ENCODE measurements at places on chromosomes 11 and 22.
A peak's percentile ranks its signal among the peaks of the same experiment; 100 is the strongest.

DNA sequence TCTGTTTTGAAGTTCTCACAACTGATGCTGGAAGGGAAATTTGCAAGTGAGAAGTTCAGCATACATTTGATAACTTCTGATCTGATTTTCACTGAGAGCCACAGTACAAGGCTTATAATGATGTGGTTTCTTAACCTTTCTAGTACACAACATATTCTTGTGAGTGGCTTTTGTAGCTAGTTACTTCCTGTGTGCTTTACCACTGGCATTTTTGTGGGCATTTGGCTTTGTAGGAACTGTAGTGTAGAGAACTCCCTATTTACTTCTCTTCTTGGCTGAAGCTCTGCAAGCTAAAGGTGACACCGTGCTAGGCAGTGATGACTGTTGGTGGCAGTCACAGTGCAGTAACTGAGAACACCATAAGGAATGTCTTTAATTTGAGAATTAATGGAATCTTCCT is 14.9 kb downstream of the USP47 start:
- DNase-seq: no peak

DNA sequence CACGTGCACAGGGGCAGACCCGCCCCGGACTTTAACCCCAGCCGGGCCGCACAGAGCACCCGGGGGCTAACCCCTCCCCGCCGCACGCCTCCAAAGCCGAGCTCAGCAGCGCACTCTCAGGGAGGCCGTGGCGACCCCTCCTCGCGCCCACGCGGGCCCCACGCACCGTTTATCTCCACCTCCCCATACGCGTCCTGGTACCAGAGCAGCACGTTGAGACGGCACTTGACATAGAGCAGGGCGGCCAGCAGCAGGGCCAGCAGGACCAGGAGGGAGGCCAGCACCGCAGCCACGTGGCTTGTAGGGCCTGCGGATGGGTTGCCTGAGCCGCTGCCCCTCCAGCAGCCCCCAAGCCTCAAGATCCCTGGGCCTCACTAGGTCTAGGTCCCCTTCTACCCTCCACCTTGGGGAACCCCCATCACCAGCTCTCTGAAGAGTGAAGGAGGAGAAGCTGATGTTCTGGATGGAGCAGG is 7.1 kb downstream of the SIGIRR start:
- no peak for DNase-seq

- DNase-seq: no peak
Measured at GRCh38 chr11:129268371-129268770, 76.2 kb upstream of the ARHGAP32 start.

- DNase-seq: no peak
Measured at GRCh38 chr11:72576243-72576595, 98.0 kb downstream of the PDE2A start.

DNA sequence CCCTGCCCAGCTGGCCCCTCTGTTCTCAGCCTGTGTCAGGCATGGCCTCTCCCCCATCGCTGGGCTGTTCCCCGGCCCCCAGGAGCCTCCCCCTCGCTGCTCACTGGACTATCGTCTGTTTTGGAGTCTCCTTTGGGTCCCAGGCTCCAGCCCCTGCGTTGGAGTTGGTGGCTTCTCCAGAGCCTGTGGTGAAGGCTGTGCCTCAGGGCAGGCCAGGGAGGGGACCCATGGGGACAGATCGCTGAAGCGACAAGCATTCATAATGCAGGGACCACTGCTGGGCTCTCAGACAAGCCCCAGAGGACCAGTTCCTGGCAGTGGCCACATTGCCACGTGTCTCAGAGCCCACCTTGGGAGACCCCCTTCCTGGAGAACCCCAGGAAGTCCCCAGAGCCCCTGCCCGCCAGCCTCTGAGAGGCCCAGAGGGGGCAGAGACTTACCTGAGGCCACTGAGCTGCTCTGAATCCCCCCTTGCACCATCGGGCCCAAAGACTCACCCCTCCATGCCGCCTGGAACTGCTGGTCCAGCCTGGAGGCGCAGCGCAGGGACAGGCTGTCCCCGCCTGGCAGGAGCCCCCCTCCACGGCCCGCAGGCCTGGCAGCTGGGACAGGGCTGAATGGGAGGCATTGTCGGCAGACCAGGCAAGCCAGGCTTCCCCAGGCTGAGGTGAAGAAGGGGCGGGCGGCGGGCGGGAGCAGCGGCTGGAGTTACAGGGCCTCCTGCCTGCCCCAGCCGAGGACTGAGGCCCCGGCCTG is at the start of gene CHADL:
TSS of gene CHADL (minus strand) at position 555 of the 756 bp plus-strand sequence. CDS start at position 505, 50 bp downstream.
- no peak for DNase-seq

- DNase-seq: peak; percentile 65
Measured at GRCh38 chr22:37197451-37198257, 9.6 kb upstream of the C1QTNF6 start.

- DNase-seq: no peak
Measured at GRCh38 chr11:31788085-31788484, 23.0 kb downstream of the PAX6 start.

- DNase-seq: no peak
Measured at GRCh38 chr11:2837651-2838050, 47.9 kb downstream of the CDKN1C start.

DNA sequence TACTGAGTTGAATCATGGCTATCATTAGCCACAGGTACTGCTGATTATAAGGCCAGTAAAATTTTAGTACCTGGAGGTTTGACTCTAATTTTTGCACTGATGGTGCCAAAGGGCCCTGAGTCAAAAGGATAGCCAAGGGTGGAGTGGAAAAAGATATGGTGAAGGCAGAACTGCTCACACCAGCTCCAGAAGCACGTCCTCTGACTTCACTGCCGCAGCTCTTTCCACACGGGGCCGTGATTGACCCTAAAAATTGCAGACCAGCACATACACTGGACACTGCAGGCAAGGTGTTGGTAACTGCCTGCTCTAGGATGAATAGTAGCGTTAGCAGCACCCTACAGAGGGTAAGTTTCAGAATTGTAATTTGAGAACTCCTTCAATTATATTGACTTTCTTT is 25.4 kb upstream of the GRIK4 start:
- no peak for DNase-seq

GRCh38 chr11:64814712-64815187 is 4.4 kb upstream of the MEN1 start:
- DNase-seq: no peak

DNA sequence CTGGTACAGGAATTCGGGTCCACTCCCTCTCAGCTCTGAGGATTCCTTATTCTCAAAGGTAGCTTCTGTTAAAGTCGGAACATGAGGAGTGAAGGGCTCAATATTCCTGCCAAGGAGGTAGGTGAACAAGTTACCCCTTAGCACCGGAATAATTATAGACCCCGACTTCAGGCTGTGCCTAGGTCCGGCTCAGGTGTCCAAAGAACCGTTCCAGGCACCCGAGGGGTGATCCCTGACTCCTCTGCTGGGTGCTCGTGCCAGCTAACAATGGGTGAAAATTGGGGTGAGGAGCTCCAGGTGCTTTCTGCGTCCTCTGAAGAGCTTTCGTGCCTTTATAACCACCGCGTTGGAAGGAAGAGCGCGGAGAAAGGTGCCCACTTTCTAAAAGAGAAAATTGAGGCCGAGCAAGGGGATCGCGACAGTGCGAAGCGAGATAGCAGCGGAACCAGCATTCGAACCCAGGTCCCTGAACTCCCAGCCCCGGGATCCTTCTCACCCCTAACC is 393 bp downstream of the CYB561A3 start:
- no peak for DNase-seq

DNA sequence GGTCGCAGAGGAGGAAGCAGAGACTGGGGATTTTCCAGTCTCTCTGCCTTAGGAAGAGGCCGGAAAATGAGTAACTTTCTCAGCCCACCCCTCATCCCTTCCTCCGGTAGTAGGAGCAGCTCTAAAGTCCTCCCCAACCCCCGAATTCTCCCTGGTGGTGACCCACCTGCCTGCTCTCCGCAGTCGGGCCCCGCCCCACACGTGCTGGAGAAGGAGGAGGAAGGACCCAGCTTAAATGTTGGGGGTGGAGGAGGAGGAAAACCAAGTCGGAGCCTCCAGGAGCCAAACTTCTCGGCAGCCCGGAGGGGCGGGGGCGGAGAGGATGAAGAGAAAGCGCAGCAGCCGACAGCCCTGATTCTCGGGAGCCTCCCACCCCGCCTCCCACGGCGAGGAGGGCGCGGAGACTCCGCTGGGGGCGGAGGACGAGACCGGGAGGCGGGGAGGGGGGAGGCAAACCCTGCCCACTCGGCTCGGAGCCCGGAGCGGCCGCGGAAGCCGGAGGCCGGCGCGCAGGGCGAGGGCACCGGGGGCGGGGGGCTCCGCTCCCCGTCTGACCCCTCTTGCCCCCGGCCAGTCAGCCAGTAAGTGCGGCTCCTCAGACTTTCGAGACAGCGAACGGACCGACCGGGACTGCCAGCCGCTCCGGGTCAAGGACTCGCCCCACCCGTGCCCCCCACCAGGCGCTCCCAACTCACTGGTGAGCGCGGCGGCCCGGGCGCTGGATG is at the start of gene TPBGL:
TSS of gene TPBGL (plus strand) at position 464 of the 725 bp plus-strand sequence. CDS start 276 bp downstream, outside the sequence.
- no peak for DNase-seq

- peak; percentile 75 for DNase-seq
Measured at GRCh38 chr11:72813740-72814285, 398 bp upstream of the ATG16L2 start.

GRCh38 chr11:65651589-65652510 is 10.9 kb downstream of the RELA start:
- DNase-seq: no peak

DNA sequence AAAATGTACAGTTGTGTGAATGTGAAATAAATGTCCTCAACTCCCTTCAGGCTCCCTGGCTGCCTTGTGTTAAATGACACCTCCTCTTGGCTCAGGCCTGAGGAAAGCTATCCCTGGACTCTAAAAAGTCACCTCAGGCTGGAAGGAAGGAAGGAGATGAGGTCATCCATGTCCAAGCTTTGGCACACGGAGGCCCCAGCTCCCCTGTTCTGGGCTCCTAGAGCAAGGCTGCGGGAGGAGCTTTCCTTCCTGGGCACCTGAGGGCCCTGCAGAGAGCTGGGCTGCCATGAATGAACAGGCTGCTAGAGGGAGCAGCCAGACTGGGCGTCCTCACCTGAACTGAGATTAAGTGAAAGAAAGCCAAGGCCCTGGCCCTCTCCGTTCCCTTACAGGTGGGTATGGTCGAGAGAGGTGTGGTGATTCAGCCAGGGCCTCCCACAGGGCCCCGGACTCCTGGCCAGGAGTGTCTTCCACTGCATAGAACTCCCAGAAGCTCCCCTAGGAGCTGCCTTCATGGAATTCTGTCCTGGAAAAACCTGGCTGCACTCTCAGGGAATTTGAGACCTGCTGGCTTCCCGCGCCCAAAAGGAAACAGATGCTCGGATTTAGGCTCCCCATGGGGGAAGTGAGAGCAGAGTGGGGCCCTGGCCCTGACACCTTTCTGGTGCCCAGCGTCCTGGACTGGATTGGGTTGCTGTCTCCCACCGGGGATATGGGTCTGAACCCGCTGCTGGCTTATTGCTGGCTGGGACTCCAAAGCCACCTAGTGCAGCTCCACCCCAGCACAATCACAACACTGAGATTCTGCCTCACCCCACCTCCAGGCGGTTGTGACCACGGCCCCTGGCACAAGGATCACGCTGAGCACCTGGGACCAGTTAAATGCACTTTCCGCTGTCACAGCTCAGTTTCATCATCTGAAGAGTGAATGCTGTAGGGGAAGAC is 22.2 kb downstream of the MYBPC3 start:
- DNase-seq: peak; percentile 52

- no peak for DNase-seq
Measured at GRCh38 chr11:69400771-69401590, 80.5 kb upstream of the LINC01488 start.

GRCh38 chr11:6876914-6877313 is 489 bp downstream of the OR10A4 start:
- DNase-seq: no peak

GRCh38 chr22:46064966-46065666 is 85.2 kb upstream of the PPARA start:
- DNase-seq: no peak

GRCh38 chr22:29197096-29197495 is 8.6 kb upstream of the EMID1 start:
- no peak for DNase-seq

- no peak for DNase-seq
Measured at GRCh38 chr22:48871176-48871840, 956.4 kb downstream of the BRD1 start.

GRCh38 chr22:25563761-25564319 is 635 bp upstream of the GRK3 start:
- no peak for DNase-seq

GRCh38 chr11:27447288-27448183 is 25.1 kb downstream of the LGR4 start:
- no peak for DNase-seq

DNA sequence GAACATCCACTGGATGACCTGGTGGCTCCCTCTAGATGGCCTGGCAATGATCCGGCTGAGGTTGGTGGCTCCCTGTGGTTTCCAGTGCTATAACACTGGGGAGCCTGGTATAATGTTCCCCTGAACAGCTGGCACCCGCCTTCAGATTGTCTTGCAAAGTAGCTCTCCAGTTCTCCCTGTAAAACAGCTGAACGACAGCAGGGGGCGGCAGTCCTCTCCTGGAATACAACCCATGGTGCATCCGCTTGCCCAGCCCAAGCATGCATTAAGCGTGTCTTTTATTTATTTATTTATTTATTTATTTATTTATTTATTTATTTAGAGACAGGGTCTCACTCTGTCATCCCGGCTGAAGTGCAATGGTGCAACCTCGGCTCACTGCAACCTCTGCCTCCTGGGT is 258.9 kb downstream of the BUD13 start:
- DNase-seq: no peak

DNA sequence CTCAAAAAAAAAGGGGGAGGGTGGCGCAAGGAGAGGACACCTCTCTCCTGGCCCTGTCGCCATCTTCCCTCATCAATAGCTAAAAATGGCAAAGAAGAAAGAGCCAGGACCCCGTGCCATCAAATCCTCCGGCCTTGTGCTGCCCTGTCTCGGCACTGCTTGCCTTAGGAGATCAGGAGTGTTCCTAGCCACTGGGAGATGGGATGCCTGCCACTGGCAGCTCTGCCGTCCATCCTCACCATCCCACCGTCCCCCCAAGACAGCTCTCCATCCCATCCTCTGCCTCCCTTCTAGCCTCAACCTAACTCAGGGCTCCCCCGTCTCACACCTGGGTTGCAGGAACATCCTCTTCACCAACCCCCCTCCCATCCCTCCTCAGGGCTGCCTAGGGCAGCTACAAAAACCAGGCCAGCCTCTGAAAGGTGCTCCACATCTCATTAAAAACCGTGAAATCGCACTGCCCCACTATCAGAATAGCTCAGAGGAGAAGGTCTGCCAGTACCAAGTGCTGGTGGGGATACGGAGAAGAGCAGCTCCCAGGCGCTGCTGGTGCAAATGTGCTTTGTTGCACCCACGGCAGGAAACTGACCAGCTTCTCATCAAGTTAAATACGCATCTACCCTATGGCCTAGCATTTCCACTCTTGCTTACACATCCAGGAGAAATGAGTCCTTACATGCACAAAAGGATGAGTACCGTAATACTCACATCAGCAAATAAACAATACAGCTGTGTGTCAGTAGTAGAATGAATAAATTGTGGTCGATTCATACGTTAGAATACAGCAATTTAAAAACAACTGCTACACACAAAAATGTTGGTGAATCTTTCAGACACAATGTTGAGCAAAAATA is 31.7 kb upstream of the GCAT start:
- DNase-seq: no peak

- DNase-seq: no peak
Measured at GRCh38 chr11:104259121-104259610, 95.2 kb upstream of the PDGFD start.

- no peak for DNase-seq
Measured at GRCh38 chr11:111183706-111184105, 61.8 kb upstream of the POU2AF2 start.
